Activated CD4-positive, alpha-beta T cell treated with anti-CD3 and anti-CD28 coated beads for 24 hours (primary cell): ENCODE measurements at places on chromosomes 5 and 9.

- DNase-seq, result no peak
Measured at GRCh38 chr9:129857207-129857606, 21.9 kb downstream of the USP20 start.

DNA sequence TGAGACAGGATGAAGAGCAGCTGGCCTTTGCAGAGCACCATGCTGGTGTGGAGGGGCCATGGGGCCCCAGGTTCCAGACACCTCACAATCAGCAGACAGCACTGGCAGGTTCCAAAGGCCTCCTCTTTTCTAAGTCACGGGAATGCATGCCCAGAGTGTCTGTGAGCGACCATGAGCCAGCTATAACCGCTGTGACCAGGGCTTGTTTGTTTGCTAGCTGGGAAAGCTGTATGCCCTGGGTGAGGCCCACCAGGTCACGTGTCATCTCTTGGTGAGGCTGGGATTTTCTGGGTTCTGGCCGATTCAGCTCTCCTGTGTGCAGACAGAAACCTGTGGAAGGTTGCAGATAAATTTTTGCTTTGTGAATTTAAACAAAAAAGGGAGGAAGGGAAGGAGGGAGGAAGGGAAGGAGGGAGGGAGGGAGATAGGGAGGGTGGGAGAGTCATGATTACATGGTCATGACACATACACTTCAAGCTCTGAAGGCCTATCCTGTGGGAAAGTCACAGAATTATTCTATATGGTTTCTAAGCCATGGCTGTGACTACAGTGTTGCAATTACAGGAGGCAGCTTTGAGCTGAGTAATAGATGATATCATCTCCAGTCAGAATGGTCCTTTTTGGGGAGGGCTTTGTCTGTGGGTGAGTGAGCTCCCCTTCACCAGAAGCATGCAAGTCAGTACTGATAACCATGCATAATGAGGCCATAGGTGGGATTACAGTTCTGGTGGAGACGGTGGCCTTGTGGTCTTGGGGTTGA, 37.2 kb downstream of the PAPPA start:
- no peak for DNase-seq

- no peak for DNase-seq
Measured at GRCh38 chr5:119287547-119288111, 68.2 kb upstream of the TNFAIP8 start.

- no peak for DNase-seq
Measured at GRCh38 chr5:39599721-39600431, 175.1 kb upstream of the DAB2 start.

DNA sequence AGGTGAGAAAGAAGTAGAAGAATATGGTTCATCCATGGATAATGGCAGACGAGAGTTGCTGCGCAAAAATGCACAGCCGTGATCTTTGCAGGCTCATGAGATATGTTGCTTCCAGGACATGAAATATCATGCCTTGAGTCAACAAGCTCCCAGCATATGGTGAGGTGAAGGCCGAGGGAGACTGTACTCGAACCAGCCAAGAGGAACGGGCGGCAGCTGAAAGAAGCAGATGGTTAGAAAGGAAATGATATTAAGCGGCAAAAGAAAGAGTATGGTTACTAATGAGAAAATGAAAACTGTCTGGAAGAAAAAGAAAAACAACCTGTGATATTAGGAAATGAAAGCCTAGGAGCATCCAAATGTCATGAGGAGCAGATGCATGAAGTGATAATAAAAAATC, 344.7 kb upstream of the DAP start:
- DNase-seq, result no peak

- DNase-seq, result no peak
Measured at GRCh38 chr5:59275510-59276324, 617.8 kb downstream of the PDE4D start.

- no peak for DNase-seq
Measured at GRCh38 chr5:154367101-154367500, 78.7 kb upstream of the SAP30L start.

GRCh38 chr5:158951436-158952247, 148.1 kb downstream of the EBF1 start:
- DNase-seq, result no peak

- no peak for DNase-seq
Measured at GRCh38 chr9:125679597-125680189, 27.3 kb downstream of the MAPKAP1 start.

GRCh38 chr5:458547-459353, 15.8 kb downstream of the EXOC3 start:
- peak; percentile 62 for DNase-seq

DNA sequence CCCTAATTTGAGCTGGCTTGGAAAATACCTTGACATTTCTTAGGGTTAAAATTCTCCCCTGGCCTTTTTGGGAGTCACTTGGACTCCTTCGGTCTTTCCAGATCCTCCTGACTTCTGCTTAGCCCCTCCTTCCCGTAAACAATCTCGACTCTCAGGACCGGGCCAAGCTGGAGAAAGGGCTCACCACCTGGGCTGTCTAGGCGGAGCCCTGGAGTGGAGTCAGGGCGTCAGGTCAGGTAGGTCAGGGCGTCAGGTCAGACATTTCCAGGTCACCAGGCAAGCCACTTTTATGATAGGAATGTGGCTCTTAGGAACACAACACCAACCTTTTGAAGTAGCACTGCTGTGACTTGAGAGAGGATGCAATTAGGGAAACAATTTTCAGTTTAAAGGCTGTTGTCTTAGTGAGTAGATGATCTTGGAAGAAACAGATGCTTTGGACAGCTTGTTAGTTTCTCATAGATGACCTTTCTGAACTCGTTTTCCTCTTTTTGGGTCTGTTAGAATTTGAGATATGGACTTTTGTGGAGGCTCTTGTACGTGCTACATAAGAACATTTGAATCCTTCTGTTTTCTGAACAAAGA, 12.8 kb downstream of the OSTF1 start:
- DNase-seq, result no peak

DNA sequence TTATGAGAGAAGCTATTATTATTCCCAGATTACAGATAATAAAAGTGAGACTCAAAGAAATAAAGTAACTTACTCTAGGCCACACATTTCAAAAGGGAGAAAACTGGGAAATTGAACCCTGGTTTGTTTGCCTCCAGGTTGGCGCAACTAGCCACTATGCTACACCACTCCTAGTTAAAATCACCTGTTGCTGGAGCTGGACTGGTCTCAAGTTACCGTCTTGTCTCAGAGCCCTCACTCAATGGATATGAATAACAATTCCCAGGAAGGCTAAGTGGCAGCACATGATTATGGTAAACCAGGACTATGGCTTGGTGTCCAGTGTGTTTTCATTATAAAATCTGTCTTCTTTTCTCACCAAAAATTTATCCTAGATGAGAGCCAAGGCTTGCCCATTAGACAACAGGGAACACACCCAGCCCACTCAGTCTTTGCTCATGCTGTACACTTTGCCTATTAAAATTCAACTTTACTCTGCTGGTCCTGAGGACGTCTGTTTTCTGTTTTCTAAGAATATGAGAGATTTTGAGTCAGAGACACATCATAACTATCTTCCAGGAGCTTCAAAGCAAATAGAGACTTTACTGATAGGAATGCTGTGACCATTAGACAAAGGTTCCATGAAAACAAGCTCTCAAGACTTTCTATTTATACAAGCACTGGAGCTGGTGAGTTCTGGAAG, 58.1 kb downstream of the ADRB2 start:
- no peak for DNase-seq

DNA sequence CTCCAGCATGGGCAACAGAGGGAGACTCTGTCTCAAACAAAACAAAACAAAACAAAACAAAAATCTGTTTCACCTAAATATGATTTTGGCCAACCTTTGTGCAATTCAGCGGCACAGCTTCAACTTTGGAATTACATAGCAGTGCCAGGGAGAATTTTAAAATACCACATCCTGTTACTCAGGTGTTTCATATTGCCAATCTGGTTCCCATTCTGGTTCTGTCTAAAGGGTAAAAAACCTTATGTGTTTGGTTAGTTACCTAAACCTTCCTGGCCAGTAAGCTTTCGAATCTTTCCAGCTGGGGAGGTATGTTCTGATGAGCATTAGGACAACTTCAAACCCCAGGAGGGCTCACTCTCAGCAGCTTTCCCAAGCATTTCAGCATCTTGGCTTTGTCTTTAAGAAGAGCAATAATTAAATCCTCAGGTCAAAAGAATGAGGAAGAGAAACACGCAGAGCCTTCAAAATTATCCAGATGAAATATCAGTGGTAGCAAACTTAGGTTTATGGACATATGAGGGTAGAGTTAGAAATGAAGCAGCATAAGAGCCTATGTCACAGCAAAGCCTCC, 2.7 kb downstream of the DAB2 start:
- DNase-seq, result no peak

- no peak for DNase-seq
Measured at GRCh38 chr5:33491941-33492340, 51.2 kb downstream of the TARS1 start.

DNA sequence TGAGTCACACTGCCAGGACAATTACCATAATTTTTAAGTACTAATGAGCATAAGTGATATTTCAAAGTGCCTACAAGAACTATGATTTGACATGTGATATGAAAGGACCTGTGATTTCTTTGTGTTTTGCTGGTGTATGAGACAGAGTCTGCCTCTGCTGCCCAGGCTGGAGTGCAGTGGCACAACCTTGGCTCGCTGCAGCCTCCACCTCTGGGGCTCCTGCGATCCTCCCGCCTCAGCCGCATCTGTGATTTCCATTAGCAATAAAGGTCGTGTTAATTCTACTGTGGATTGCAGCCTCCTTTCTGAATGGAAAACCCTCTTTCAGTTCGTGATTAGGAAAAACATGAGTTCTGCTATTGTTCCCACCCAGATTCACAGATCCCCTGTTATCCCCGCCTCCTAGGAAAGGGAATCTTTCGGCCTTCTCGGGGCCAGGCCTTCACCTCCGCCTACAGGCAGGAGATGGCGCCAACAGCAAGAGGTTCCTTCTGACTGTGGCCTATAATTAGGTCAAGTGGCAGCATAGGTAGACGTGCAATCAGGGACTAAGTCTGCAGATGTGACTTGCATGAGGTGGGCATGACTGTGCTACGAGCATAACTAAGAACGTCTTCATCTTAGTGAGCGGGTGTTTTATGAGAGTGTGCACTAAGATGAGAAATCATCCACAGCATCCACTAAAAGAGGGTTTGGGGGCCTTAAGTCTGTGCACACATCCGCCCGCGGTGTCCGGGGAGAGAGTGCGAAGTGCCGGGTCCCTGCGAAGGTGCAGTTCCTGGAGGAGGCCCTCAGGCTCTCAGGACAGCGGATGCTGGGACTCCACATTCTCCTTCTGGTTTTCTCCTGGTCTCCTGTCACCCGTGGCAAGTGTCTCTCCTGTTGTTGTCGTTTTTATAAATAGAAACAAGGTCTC, 23.1 kb downstream of the TRIM7 start:
- no peak for DNase-seq

DNA sequence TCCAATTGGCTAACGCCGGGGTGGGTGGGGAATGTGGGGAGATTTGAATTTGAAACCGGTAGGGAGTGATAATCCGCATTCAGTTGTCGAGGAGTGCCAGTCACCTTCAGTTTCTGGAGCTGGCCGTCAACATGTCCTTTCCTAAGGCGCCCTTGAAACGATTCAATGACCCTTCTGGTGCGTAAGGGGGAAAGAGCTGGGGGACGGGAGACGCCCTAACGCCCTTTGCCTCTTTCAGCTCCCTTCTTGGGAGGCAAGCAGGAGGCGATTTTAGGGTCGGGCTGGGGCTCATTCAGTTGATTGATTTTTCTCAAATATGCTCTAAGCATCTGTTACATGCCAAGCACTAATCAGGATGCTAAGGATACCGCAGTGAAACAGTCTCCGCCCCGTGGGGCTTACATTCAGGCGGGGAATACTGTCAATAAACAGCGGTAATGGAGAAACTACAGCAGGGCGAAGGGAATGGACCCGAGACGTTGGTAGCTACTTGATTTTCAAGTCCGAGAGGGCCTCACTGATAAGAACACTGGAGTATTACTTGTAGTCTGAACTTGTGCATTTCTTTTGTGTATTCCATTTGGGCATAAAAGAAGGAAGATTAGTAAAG, at the start of gene HMMR:
TSS of gene HMMR (plus strand) at position 71 of the 610 bp plus-strand sequence. CDS start at position 132, 61 bp downstream.
- no peak for DNase-seq

- peak; percentile 50 for DNase-seq
Measured at GRCh38 chr5:172133359-172134029, 54.5 kb downstream of the STK10 start.

GRCh38 chr9:116958881-116959280, 271.8 kb downstream of the TRIM32 start:
- DNase-seq, result no peak

DNA sequence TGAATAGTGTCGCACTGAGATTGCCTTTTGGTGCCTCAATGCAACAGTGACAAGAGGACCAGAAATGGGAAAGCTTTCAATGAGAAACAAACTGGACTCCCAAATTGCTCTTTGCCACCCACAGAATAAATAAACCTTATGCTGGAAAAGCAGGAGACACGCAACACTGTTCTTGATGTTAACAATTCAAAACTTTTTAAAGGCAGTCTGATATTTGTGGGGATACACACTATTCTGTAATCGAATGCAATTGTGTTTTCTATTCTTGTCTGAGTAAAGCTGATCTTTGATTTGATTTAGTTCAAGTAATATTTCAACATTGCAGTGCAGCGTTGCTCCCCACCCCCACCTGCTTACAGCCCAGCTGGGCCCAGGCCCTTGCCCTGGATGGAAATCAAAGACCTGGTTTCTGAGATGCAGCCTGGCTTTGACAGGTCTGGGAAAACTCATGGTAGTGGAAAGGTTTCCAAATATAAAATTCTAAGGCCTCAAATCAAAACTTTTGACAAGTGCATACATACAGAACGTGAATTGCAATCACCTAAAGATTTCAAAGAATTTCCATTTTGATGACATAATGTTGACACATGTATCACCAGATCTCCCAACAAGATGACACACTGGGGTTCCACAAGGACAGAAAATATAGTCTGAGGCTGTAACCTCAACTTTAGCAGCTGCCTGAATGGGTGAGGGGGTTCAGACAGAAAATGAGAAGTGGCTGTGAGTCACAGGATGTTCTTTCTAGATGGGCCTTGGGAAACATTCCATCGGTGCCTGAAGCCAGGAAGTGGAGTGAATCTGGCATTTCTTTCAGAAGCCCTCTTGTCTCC, 55.1 kb downstream of the ABCA1 start:
- DNase-seq, result no peak

DNA sequence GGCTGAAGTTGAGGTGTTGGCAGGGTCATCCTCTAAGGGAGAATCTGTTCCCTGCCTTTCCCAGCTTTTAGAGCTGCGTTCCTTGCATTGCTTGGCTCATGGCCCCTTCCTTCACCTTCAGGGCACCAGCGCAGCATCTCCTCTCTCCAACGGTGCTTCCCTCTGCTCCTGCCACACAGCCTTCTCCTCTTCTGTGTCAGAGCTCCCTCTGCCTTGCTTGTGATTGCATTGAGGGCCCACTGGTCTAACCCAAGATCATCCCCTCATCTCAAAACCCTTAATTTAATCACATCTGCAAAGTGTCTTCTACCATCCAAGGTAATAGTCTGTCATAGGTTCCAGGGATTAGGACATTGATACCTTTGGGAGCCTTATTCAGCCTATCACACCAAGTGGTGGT, 205.7 kb upstream of the TBCA start:
- no peak for DNase-seq

DNA sequence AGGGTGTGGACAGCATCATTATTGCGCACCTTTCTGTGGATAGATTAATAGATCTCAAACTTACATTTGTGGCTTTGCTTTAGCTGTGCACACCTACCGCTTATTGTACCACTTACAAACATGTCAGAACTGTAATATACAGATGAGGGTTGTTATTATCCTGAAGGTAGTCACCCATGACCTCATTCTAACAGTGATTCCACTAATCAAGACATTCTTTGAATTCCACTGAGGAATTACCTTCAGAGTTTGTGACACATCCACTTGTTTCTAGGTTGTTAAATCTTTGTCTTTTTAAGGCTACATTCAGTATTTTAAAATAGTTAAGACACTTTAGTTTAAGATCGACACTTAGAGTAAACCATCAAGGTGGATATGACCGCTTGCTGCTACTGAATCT, 7.8 kb downstream of the KCNV2 start:
- DNase-seq, result no peak

- DNase-seq, result no peak
Measured at GRCh38 chr5:160174780-160175437, 54.4 kb upstream of the FABP6 start.
